Inflammatory macrophage treated with lipopolysaccharide for 1 hour (primary cell): ENCODE measurements at places on chromosomes 3 and 15.

- DNase-seq, result no peak
Observed at GRCh38 chr3:38345879-38346586, 552 bp upstream of the XYLB start.

DNA sequence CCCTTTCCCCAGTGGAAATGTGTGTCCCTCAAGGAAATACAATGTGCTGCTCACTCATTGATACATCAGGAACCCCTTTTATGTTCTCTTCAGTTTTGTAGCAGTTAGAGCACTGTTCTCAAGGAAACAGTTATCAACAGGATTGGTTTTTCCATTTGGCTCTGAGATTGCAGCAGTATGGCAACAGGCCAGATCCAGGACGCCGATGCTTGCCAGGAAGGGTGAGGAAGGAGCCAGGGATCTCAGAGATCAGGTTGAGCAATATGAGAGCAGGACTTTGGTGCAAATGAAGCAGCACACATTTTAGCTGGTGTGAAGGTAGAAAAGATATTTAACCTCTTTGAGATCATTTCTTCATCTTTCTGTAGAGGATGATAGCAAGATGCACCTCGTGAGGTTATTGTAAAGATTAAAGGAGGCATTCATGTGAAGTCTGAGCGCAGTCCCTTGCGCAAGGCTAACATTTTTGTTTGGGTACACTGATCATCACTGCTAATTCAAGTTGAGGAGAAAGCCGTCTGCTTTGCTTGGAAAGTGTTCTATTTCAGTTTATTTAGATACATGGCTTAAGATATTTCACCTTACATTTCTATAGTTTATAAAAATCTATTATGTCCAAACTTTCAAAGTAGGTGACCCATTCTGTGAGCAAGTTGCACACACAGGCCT is 68.5 kb downstream of the KCNH8 start:
- no peak for DNase-seq

- no peak for DNase-seq
Observed at GRCh38 chr3:122964811-122965210, 62.8 kb downstream of the SEMA5B start.

GRCh38 chr15:101288905-101289513 is 6.0 kb downstream of the SNRPA1 start:
- peak; percentile 60 for DNase-seq

DNA sequence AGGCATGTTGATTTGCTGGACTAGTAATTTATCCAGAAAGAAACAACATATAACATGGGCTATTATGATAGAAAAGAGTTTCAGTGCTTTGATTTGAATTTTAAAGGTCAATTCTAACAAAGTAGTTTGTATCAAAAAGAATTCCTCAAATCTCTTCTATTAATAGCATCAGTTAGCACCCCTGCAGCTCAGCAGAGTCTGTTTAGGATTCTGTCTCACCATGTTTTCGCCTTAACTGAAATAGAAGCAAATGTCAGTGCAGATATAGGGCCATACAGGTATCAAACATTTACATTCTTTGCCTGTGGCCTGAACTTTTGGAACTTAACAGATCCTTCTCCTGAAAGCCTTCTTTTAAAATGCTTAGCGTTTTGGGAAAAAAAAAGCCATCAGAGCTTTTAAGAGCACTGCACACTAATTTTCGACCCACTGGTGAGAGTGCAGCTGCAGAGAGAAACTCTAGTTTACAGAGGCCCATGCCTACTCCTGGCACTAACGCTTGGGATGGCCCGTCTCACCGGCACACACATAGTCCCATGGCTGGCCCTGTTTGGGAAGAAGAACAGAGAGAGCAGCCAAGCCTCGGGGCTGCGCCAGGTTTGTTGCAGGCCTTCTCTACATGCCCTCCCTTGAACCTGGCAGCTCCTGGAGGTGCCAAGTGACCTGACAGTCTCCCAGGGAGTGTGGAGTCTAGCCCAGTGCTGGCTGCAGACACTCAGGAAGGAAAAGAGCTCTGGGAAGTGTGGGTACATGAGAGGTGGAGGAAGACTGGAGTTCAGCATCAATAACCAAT is 9.9 kb upstream of the PAQR9 start:
- no peak for DNase-seq

- DNase-seq, result no peak
Observed at GRCh38 chr15:77528968-77529319, 103.8 kb downstream of the LINGO1 start.

DNA sequence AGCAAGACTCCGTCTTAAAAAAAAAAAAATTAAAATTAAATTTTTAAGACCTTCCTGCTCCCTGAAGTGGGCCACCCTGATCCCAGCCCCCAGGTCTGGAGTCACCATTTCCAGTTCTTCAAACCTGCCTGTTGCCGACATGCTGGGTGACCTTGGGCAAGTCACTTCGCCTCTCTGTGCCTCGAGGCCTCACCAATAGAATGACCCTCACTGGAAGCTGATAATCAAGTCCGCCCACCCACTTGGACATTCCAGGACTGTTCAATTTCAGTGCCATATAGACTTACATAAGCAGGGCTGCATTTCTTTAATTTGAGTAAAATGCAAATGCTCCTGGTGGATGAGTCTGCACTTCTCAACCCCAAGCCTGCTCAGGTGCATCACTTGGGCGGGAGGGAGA is 39.3 kb upstream of the FURIN start:
- DNase-seq, result peak; percentile 70

DNA sequence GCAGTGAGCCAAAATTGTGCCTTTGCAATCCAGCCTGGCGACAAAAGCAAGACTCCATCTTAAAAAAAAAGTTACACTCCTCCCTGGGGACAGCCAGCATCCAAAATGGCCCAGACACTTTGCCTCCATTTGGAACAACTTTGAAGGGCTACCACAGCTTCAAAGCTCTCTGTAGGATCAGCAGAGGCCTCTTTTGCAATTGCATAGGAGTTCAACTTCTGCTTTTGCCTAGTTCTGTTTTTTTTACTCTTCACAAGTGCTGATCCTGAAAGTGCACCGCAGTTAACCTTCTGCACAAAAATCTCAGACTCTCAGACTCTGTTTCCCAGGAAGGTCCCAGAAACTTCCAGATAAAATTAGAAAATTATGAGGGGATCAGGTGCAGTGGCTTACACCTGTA is 25.2 kb upstream of the SLC4A7 start:
- peak; percentile 75 for DNase-seq

DNA sequence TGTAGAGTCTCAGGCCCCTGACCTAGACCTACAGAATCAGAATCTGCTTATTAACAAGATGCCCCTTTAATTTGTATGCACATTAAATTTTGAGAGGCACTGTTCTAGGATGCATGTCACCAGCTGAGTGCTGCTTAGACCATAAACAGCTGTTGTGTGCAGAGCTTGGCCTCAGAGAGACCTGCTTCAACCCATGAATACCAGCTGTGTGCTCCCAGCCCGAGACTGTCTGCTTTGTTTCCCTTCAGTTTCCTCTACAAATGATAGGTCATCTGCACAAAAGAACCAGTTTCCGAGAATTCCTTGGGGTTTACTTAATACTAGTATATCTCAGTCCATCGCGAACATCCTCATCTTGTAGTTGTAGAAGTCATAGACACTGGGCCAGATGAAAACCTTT is 158.5 kb upstream of the PFN2 start:
- no peak for DNase-seq

DNA sequence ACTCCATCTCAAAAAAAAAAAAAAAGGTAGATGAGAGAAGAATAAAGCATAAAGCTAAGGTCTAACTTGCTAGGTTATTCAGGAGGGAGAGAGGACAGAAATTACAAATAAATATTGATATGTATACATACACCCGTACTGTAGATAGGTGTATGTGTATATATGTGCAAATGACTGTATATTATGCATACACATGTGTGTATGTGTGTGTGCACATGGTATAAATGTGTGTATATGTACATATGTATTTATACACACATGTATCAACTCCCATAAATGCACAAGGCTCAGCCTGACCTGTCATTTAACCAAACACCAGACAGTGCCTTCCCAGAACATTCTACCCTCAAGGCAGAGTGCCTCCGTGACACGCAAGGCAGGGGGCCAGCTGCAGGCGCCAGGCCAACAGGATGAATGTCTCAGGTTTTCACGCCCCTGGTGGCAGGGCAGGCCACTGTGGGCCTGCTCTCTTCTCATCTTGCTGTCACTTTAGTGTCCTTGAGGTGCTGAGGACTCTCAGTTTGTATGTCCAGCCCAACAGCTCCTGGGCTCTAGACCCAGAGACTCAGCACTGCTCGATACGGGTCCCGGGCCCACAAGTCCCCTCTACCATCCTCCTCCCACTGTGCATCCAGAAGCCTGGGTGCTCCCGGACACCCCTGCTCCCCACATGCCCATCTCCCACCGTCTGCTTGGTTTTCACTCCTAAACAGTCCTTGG is 40.4 kb downstream of the TM2D3 start:
- DNase-seq, result no peak

DNA sequence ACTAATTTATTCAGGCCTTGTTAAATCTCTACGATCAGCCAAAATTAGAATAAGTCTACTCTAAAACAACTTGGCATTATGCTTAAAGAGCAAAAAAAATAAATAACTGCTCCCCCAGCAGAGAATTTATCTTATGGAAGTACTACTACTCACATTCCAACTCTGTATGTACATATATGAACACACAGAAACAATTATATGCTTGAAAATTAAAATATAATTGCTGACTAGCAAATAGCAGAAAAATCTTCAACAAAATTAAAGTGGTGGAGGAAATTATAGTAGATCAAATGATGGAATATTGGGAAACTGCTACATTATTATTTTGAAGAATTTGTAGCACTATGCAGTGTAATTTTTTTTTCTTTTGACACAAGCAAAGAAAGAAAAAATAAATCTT is 580.9 kb downstream of the MECOM start:
- no peak for DNase-seq

GRCh38 chr15:37019479-37020433 is 80.6 kb downstream of the MEIS2 start:
- no peak for DNase-seq

DNA sequence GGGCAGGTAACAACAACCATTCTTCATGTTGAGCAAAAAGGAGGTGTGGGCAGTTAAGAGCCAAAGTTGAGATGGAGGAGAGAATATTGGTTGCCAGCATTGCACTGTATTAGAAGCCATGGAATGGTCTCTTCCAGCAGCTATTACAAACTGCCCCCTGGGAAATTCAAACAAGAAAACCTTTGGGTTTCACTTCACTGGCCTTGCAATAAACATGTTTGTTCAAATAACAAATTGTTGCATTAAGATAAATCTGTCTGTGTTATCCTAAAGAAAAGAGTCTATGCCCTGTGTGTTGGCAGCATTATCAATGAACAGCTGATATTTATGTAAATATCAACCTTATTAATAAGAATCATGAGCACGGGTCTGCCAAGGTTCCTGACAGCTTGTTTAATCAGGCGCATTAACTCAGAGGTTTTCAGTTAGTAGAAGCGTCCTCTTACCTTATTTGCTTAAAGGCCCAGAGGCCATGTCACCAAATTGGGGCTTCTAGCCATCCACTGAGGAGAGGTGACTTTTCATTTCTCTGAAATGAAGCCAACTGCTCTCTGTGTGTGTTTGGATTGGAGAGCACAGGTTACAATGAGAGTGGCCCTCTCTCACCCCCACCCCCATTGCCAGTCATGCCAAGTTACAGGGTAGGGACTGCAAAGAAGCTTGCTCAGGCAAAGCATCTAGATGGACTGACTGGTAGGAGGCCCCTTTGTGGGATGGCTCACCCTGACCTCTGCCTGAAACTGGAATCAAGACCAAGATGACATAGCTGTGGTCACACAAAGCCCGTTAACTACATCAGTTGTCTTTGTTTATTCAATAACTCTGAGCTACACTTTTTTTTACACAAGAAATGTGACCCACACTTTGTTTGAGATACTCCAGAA is 10.5 kb downstream of the FILIP1L start:
- no peak for DNase-seq

DNA sequence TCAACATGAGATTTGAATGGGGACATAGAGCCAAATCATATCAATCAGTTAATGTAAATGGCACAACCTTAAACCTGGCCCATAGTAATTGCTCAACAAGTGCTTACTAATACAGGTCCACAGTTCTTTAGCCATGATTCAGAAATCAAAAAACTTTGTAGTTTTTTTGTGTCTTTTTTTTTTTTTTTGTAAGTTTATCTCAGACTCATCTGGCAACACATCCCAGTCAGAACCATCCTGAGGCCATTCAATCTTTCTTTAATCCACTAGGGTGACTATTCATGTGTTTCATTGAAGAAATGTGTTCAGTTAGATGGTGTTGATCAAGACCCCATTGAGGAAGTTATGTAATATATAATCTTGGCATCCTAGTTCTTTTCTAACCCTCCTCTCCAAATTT is 65.4 kb downstream of the ABI3BP start:
- DNase-seq, result no peak

DNA sequence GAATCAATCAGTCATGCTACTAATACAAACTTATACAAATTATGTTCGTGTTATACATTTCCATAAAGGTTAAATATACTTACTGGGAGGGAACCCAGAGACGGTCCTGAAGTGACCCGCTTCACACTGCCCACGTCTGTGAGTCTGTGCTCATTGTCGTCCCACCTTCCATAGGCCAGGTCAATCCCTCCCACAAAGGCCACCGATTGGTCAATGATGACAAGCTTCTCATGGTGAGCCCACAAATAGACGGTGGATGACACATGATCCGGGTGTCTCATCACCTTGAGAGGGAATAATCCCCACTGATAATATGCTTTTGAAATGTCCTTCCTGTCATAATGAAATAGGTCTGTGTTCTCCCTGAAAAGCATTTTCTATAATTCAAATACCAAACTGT is 121.7 kb downstream of the PLD1 start:
- DNase-seq, result no peak

DNA sequence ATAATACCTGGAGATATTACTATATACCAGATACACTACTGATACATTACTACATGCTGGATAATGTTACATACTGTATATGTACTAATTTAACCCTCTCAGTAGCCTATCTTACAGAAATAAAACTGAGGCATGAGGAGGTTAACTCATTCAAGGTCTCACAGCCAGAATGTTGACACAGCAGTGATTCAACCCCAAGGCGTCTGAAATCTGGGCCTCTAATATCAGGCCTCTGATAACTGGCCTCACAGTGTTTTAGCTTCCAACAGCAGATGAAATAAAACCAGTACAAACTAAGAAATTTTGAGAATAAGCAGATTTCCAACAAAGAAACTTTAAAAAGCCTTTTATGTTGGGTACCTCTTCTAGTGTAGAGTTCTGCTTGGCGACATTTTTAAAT is 23.4 kb downstream of the DZIP1L start:
- no peak for DNase-seq

DNA sequence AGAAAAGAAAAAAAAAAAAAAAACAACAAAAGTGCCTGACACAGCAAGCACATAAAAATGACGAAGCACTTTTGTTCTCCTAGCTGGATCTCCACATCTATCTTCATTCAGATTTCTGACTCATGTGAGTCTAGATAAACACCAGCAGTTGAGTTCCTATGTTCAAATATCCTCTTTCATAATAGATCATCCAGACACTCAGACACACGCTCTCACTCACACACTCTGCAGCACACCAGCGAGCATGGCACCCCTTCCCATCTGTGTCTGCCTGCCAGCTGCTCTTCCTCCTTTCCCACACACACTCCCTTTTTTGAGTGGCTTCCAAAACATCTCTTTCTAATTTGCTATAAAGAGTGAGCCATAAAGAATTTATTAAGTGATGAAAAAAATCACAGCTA is 19.8 kb upstream of the CELF6 start:
- peak; percentile 63 for DNase-seq
